Stimulated activated CD8-positive, alpha-beta memory T cell treated with anti-CD3 and anti-CD28 coated beads, Interleukin-12 subunit alpha, Interleukin-12 subunit beta, amount 100 ng/mL, for 1 hour (primary cell): ENCODE measurements at places on chromosomes 13 and 19.

GRCh38 chr13:25046985-25047511, 48.9 kb upstream of the PABPC3 start:
- no peak for DNase-seq

DNA sequence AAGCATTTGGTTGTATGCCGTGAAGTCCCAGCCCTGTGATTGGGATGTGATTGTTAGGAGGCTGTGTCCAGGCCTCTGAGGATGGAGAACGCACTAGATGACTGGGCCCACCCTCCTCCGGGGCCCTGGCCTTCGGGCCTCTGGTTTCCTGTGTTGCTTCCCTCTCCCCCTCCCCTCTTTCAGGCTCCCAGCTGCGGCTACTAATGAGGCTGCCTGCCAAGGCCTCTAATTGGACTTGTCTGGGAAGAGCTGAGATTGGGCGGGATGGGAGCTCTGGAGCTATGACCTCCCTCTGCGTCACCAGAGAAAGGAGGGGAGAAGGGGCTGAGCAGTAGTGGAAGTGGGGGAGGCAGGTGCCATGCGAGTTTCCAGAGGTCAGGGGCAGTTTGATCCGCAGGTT, 9.9 kb downstream of the PTH2 start:
- no peak for DNase-seq

GRCh38 chr19:13082192-13083007, 20.3 kb downstream of the LYL1 start:
- no peak for DNase-seq

DNA sequence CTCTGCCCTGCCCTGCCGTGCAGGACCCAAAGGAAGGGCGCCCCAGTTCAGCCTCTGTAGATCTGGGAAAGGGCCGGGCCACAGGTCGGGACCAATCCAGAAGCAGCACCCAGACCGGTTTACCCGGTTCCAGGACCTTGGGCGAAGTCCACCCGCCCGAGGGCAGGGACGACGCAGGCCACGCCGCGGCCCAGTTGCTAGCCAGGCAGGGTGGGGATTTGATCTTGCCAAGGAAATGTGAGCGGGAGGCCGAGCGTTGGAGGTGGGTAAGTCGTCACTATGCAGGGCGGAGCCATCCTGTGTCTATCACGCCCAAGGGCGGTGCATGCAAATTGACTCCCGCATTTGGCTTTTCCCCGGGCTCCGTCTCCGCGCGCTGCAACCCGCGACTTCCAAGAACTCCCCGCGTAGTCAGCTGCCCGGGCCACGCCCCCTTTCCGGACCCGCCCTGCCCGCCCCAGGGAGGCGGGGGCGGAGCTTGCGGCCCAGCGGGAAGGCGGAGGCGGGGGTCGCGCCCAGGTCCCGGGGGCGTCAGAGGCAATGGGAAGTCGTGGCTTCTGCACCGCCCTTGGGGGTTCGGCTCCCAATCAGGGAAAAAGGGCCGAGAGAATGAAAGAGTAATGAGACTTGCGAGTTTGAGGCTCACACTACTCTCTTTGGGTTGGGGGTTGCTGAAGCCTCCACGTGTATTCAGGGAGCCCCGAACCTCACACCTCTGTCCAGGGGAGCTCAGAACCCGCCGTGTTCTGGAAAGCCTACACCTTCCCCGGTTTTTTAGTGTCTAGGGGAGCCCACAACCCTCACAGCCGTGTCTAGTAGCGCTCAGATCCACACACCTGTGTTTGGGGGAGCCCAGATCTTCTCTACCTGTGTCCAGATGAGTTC, 12.8 kb downstream of the IER2 start:
- peak; percentile 68 for DNase-seq

GRCh38 chr19:38032151-38032550, 125.1 kb downstream of the SIPA1L3 start:
- no peak for DNase-seq

DNA sequence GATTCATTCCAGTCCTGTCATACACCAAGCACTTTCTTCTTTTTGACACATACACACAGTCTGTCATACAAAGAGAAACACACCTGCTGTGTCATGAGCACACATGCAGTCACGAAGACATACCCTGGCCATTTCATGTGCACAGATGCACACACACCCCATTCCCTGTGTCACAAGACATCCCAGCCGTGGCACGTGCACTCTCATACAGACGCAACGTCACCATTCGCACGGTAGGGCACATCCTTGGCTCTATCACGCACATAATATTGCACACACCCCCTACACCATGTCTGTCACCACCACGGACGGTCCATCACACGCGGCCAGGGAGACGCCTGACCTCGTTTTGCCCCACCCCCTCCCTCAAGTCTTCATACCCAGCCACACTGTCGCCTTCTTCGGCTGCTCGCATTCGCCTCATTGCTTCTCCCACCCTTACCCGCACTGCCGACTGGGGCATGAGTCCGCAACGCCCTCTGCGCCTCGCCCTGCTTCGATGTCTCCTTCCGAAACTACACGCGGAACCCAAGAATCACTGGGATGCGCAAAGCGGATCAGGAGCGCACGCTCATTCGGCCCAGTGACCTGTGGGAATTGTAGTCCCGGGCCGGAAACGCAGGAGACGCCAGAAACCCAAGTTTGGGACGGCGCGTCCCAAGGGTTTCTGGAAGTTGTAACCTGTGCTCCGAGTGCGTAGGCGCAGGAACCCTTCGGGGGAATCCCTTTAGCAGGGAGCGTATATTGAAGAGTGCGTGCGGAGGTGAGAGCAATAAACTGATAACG, 6.8 kb upstream of the ZNF283 start:
- DNase-seq: no peak

DNA sequence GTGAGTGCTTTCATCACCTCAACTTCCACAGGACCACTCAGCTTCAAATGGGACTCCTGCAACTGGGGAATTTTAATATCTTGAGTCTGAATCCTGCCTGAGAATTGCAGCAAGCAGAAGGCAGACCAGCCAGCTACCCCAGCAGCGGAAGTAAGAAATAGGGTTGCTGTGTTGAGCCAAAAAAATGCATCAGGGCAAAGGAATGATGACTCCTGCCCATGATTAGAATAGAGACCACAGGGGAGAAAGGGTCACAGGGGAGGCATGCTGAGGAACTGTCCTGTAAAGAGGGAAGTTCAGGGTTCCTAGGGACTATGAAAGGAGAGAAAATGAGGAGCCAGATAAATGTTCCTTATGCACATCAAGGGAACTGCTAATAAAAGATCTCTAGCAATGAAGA, 370.2 kb downstream of the KCTD12 start:
- DNase-seq: no peak

DNA sequence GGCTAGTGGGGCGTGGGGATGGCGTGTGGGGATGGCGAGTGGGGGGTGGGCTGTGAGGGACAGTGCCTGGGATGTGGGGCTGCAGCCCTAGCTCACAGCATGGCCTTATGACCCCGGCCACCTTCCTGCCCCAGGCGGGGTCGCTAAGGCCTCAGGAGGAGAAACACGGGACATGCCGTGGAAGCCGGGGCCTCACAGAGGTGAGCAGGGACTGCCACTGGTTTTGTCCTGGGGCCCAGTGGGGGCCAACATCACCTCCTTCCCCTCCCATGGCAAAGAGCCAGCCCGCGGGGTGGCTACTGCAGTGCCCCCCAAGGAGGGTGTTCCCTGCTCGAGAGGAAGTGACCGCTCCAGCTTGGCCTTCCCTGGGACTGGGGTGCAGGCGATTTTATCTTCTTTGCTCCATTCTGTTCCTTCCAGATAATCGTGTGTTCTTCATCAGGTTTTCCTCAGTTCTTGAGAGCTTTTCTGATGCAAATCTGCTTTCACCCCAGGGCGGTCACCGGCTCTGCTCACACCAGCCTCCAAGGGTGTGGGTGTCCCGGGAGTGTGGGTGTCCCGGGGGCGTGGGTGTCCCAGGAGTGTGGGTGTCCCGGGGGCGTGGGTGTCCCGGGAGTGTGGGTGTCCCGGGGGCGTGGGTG, 1.2 kb downstream of the F7 start:
- no peak for DNase-seq

- DNase-seq: no peak
Observed at GRCh38 chr13:64074971-64075474, 2659.4 kb upstream of the PCDH20 start.

GRCh38 chr13:83633746-83634145, 248.5 kb downstream of the SLITRK1 start:
- no peak for DNase-seq

DNA sequence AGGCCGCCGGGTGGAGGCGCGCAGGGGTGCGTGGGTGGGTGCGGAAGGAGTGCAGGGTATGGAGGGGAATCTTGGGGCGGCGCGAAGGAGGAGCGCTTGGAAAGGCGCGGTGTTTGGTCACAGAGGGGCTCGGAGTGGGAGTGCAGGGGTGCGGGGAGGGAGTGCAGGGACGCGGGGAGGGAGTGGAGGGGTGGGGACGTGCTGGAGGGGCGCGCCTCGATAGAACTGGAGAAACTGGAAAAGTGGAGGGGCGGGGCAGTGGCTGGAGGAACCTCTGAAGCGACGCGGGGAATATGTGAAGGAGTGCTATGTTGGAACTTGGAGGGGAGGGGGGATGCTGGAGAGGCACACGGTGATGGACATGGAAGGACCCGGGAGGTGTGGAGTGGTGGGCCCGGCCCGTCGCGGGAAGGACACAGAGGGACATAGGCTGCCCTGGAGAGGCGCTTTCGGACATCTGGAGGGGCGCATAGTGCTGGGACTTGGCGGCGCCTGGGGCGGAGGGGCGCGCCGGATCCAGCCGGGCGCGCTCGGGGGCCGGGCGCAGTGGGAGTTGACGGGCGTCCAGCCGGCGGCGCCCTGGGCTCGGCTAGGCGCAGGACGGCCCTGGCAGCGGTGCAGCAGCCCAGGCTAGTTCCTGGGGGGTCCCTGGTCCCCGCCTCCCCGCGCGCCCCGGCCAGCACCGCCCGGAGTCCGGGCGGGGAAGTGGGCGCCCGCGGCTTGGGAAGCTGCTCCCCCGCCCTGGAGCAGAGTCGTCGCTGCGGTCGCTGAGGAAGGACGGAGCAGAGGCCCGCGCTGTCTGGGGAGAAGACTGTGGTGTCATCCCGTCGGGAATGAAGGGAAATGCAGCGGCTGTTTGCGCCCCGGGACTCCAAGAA, 20.8 kb upstream of the SGCG start:
- DNase-seq: no peak

DNA sequence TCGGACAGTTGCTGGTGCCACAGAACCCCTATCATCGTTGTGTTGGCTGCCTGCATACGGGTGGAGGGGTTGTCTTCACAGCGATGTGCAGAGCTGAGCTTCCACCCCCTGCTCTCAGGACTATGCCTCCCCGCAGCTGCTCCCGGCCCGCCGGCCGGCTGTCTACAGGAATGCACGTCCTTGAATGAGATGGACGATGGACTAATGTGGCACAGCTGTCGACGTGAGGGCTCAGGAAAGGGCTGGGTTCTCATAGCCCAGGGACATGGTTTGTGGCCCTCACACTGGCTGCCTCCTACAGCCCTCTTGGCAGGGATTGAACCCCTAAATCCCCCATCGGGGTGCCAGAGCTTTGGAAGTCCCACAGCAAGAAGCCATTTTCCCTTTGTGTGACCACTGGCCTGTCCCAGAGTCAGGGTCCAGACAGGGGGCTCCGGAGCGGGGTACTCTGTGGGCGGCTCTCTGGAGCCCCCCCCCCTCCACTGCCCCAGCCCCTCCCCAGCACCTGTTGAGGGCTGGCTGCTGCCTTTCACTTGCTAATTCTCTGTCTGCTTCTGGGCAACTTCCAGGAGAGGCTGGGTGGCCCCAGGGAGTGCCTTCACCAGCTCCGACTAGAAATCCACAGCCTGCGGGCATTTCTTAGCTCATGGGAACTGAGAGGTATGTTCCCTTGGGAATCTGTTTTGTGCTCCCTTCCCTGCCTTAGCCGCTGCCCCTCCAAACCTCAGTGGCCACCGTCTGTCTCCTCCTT, 40.2 kb downstream of the TSSK6 start:
- DNase-seq: no peak

DNA sequence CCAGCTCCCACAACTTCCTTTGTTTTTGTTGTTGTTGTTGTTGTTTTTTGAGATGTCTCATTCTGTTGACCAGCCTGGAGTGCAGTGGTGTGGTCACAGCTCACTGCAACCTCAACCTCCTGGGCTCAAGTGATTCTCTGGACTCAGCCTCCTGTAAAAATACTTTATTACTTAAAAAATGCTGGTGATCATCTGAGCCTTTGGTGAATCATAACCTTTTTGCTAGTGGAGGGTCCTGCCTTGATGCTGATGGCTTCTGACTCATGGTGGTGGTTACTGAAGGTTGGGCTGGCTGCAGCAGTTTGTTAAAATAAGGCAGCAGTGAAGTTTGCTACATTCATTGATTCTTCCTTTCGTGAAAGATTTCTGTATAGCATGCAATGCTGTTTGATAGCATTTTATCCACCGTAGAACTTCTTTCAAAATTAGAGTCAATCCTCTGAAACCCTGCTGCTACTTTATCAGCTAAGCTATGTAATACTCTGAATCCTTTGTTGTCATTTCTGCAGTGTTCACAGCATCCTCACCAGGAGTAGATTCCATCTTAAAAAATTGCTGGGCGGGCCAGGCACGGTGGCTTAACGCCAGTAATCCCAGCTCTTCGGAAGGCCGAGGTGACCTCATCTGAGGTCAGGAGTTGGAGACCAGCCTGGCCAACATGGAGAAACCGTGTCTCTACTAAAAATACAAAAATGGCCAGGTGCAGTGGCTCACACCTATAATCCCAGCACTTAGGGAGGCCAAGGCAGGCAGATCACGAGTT, 18.0 kb downstream of the ARHGAP35 start:
- DNase-seq: no peak

DNA sequence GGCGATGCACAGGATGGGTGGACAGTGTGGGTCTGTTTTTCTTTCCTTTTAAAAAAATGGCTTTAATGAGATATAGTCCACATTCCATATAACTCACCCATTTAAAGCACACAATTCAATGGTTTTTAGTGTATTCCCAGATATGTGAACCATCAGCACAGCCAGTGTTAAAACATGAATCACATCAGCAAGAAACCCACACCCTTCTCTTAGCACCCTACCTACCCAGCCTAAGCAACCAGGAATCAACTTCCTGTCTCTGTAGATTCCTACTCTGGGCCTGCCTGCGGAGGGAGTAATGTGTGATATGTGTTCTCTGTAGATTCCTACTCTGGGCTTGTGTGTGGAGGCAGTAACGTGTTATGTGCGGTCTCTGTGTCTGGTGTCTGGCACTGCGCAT, 11.9 kb downstream of the TMEM255B start:
- no peak for DNase-seq

DNA sequence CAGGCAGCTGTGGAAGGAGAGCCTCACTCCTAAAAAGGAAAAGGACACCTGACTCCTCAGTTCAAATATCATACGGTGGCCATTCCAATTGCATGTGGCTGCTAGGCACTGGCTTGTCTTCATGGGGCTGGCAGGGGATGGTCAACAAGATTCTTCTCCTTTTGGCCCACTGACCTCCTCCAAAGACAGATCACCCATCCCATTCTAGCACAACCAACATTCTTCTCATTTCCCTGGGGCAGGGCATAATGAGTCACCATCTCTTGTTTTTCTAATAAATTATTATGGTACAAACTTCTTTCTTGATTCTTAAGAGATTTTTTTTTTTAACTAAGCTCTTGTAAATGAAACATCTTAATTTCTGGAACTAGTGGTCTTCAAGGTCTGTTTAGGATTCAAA, 136.7 kb upstream of the NBEA start:
- DNase-seq: no peak

DNA sequence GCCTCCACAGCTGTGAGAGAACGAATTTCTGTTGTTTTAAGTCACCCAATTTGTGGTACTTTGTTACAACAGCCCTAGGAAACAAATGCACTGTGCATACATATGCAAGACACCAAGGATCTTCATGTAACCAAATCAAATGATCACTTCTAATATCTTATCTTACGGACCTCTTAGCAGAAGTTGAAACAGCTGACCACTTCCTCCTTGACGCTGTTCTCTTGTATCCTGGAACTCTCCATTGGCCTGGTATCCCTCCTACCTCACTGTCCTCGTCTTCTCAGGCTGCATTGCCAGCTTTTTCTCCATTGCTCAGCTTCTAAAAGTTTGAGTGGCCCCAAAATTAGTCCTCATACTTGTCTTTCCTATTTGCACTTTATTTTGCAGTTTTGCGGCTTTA, 200.4 kb downstream of the DLEU7 start:
- no peak for DNase-seq
